Naive thymus-derived CD4-positive, alpha-beta T cell (primary cell): ENCODE measurements at places on chromosomes 13 and 19.
A peak's percentile ranks its signal among the peaks of the same experiment; 100 is the strongest.

- DNase-seq: no peak
Measured at GRCh38 chr13:31115616-31116015, 46.1 kb downstream of the HSPH1 start.

GRCh38 chr13:103354171-103354570, 288.0 kb upstream of the SLC10A2 start:
- no peak for DNase-seq

GRCh38 chr13:30052120-30052519, 201.7 kb upstream of the UBL3 start:
- DNase-seq: no peak

GRCh38 chr19:1811472-1811894, 593 bp downstream of the ATP8B3 start:
- DNase-seq: no peak

GRCh38 chr19:56760842-56761241, 79.7 kb downstream of the PEG3 start:
- no peak for DNase-seq

DNA sequence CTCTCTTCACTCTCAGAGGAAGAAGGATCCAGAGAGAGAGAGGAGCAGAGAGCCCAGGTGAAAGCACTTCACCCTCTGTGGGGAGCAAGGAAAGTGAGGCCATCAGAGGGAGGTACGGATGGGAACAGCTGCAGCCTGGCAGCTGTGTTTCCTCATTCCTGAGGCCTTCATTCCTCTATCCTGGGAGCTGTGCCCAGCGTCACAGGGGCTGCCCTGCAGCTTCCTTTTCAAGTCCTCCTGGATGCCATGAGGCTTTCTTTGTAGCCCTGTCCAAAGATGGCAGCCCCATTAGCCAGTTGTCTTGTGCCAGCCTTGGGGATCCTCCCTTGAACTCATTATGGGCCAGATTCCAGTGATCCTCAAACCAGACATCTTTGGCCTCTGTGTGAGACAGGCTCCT, 76.8 kb upstream of the PCDH8 start:
- DNase-seq: no peak

- DNase-seq: peak; percentile 72
Measured at GRCh38 chr13:99656844-99657381, 155.6 kb downstream of the TM9SF2 start.
